ENCODE measurements at places on chromosomes 6 and 20.

- no peak for DNase-seq
Measured at GRCh38 chr6:127177030-127177922, 58.8 kb downstream of the RSPO3 start.

DNA sequence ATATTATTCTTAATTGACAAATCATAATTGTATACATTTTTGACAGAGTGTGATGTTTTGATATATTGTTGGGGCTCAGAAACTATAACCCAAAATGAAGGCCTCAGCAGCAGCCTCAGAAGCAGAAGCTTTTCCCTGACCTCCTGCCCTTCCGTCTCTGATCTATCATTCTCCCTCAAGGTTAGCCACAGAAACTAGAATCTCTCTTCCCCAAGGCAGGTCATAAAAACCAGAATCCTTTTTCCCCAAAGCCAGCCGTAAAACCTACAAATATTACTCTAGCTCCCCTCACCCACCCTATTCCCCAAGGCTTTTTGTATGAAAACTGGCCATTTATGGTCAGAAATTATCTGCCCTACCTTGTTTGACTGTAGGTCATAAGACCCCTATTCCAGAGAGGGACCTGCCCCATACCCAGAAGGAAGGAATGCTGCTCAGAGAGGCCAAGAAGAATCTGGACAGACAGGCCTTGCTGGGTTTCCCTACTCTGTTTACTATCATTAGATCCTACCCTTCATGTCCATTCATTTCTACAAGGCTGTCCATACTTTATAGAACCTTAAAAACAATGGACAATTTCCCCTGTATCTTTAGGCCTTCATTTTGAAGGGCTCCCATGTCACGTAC, 14.5 kb downstream of the OR2B2 start:
- DNase-seq: no peak

DNA sequence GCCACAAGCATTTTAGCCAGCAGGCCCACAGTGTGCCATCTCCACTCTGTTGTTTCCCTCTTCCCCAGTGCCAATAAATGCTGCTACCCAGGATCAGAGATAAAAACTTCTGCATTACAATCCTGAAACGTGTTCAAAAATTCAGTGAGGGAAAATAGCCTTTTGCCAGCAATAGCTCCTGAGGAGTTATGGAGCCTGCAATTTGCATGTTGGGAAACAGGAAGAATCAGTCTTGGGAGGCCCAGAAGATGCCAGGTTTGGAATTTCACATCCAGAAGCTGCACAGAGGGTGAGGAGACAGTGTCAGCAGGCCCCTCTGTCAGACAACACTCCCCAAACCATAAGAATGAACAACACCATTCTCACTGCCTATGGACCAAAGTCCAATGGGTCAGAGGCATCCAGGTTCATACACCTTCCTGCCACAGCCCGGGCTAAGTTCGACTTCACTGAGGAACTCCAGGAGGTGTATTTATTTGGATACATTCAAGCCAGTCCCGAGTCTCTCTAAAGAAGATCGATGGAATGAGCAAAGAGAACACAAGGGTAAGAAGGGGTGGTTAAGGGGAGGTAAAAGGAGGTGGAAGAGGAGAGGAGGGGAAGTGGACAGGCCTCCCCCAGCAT, 20.8 kb downstream of the RRBP1 start:
- no peak for DNase-seq

GRCh38 chr20:15200147-15200565, 862.7 kb upstream of the FLRT3 start:
- DNase-seq: no peak

GRCh38 chr6:70059039-70059719, 192.8 kb downstream of the COL19A1 start:
- DNase-seq: no peak

DNA sequence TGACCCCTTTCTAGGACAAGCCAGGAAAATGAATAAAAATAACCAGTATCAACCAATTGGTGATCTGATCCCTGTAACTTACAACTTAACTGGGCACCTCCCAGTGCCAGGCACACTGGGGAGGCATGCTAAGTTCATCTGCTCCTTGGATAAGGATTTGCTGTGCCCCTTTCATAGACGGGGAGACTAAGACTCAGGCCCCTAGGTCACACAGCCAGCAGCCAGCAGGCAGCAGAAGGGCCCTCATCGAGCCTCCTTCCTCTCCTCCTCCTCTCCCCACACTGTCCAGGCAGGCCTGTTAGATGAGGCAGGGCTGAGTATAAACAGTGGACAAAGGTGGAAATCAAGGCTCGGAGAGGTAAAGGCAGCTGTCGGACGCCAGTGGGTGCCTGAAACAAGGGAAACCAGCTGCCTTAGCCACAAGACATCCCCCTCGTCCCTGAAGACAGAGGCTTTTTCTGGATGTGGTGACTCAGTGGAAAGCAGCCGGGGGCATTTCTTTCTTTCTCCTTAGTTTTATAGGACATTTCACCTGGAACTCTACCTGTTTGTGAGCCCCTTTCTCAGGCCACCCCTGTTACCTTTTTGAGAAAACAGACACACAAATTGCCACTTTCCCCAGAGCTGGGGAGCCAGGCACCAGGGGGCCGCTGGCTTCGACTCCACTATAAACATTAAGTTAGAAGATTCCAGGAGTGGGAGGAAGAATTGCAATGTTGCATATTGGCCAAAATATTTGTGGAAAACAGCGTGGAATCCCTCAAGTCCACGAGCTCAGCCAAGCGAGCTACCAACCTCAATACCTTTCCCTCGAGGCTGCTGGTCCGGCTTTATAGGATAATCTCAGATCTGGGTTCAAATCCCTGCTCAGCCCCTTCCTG, 166.0 kb downstream of the PREX1 start:
- no peak for DNase-seq

DNA sequence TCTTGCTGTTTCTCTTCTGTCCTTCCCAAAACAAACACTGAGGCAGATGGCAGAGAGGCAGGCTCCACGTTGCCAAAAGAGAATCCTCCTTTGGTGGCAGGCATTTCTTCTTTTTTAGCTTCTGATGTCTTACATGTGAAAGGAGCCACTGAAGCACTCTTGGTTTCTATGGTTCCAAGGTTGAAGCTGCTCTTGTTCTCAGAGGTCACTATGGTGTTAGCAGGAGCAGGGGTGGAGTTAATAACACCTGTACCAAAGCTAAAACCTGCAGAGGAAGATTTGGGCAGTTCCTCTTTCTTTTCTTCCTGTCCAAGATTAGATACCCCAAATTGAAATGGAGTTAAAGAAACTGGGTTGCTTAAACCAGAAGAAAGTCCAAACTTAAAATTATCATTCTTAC, 28.8 kb downstream of the FAM8A1 start:
- no peak for DNase-seq

- no peak for DNase-seq
Measured at GRCh38 chr20:4006640-4007039, 8.7 kb downstream of the RNF24 start.

GRCh38 chr6:86888301-86888700, 49.0 kb upstream of the HTR1E start:
- no peak for DNase-seq

GRCh38 chr20:51624157-51624731, 81.7 kb upstream of the NFATC2 start:
- peak; percentile 66 for DNase-seq

- DNase-seq: no peak
Measured at GRCh38 chr6:166987930-166988329, 11.3 kb upstream of the CEP43 start.

DNA sequence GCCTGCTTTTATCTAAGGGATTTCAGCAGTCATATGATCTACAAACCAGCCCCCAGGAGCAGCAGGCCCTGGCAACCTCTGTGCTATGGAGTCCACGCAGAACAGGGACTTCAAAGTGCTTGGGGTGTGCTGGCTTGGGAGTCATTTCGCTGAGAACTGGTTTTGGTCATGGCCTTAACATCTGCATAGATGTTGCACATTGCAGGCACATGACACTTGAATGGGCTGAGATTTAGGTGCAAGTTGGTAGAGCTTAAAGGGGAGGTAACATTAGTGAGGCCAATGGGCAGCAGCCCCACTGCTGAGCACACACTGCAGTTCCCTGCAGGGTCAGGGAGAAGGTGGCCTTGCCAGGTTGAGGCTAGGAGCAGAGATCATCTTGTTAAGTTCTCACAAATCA, 43.6 kb downstream of the RREB1 start:
- DNase-seq: no peak

DNA sequence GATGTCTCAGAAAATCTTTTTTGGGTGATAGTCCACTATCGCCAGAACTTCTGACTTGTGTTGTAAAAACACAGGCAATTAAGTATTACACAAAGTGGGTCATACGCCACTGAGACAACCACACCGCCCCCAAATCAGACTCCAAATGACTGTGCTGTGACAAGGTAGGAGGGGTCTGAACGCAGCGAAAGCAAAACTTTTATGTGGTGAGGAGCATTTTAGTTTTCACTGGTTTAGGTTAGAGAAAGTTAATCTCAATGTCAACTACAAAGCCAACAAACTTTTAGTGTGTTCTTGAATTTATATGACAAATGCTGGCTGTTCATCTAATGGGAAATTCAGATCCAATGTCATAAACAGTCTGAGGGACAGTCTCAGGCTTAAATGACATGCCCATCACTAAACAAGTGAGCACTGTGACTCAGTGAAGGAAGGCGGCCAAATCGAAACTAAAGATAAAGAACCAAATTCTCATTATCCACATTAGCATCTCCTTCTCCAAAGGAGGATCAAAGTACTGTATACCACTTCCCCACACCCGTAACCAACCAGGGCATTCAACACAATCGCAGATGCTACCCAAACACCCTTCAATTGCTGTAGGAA, 186.7 kb downstream of the GJA10 start:
- DNase-seq: no peak

GRCh38 chr20:4568361-4568959, 153.2 kb upstream of the PRND start:
- no peak for DNase-seq

DNA sequence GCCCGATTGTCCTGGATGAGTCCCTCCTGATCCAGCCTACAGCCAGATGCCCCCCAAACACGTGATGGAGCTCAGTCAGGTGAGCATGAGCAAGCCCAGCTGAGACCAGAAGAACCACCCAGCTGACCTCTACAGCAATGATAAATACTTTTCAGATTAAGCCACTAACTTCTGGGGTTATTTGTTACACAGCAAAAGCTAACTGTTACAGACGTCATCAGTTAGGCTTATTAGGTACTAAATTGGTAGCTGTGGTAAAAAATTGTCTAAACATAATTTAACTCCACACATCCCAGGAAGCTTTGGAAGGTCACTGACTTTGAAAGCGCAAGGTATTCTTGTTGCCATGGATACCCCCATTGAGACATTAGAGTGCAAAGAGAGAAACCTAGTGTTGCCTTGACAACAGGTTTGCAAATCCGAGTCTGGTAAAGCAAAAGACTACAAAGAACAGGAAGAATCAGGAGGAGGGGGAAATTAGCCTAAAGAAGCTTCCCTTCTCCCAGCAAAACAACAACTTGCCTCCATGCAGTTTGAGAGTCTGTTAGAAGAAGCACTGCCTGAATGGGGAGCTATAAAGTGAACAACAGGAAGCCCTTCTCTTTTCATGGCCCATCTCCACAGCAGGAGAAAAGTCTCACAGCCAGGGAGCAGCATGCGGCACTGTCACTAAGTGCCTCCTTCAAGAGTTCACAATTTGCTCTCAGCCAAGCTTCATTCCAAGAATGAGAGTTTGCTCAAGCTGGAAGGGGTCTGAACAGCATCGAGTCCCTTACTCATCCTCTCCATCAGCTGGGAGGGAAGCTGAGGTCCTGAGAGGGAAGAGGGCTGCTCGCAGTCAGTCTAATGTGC, 41.7 kb upstream of the ZNF831 start:
- no peak for DNase-seq

- DNase-seq: peak; percentile 88
Measured at GRCh38 chr6:43773050-43773979, 3.3 kb downstream of the VEGFA start.

DNA sequence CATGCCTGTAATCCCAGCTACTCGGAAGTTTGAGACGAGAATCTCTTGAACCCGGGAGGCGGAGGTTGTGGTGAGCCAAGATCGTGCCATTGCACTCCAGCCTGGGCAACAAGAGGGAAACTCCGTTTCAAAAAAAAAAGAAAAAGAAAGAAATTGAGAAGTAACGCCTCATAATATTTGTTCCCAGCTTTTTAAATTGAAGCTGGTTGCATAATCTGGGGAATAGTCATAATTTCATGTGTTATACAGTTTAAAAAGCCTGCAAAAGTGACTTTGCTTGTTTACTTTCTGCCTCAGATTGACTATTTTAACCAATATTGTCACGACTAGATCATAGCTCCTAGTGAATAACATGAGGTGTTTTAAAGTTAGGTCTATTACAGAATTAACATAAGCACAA, 7.2 kb downstream of the FAM217B start:
- DNase-seq: no peak

- DNase-seq: no peak
Measured at GRCh38 chr6:54037277-54037779, 73.9 kb upstream of the MLIP start.
